ENCODE measurements at places on chromosomes 1 and 21.

GRCh38 chr1:49060766-49061165 is 284.1 kb upstream of the BEND5 start:
- DNase-seq, result no peak

DNA sequence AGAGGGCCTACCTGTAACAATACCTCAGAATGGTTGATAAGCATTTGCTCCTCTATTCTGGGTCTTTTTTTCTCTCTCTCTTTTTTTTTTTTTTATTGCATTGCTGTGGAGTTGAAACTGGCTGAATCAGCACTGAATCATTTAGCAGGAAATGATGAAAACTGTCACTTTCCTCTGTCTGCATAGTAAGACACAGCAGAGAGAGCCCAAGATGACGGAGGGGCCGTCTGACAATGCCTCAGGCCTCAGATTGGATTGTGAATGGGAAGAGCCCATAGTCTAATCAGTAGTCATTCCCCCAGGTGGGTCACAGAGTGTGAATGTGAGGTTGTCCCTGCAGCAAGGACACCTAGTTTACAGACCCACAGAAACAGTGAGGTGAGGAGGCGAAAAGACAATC is 193.2 kb upstream of the PLXNA2 start:
- peak; percentile 16 for DNase-seq

DNA sequence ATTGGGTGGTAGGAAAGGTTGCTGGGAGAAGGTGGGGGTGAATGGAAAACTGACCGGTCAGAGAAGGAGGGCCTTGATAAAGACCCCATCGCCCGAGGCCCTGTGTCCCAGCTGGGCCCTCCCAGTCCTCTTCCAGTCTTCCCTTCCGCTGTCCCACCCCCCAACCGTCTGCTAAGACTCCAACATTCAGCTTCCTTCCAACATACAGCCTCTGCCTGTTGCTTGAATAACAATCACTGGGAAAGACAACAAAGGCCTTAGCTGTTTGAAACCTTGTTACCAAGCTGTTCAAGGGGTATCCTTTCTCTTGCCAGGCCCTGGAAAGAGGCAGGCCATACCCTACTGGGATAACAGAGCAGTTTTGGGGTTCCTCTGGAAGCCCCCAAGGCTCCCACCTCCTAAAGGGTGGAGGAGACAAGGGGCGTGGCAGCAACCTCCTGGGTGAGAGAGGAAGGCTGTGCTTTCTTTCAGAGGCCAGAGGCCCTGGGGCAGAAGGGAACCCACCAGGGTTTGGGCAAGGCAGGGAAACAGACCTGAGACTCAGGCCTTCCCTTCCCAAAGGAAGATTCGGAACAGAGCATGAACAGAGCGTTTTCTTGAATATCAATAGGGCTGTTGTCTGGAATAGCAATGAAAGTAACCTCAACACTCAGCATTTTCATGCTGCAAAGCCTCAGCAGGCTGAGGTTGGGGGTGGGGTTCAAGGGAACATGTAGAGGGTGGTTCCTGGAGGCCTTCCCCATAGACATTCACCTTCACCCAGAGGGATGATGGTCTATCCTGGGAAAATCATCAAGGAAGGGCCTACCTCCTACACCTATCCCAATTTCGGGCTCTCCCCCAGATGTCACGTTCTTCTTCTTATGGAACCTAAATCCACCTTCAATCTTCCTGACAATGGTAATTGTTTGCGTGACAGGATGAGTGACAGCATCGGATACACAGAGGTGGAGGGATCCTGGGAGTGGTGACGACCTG is 4.1 kb downstream of the ETNK2 start:
- no peak for DNase-seq

GRCh38 chr1:192311281-192311680 is 5.5 kb upstream of the RGS21 start:
- no peak for DNase-seq

GRCh38 chr1:114323959-114324661 is 170.4 kb upstream of the SYT6 start:
- DNase-seq, result no peak

DNA sequence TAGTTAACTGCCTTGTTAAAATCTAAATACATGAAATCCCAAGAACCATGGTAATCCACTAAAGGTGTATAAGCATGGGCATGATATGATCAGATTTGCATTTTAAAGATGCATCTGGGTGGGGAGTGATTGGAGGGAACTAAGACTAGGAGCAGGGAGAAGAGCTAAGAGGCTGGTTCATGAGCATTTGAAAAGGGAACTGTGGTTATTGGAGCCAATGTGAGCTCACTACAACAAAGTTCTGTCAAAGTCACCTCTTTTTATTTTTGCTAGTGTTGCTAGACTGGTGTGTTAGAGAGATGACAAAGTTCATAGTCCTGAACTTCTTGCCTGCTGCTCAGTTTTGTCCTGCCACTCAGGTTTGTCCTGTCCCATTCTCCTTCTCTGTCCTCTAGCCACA is 67.1 kb upstream of the LRRC8D start:
- DNase-seq, result no peak

DNA sequence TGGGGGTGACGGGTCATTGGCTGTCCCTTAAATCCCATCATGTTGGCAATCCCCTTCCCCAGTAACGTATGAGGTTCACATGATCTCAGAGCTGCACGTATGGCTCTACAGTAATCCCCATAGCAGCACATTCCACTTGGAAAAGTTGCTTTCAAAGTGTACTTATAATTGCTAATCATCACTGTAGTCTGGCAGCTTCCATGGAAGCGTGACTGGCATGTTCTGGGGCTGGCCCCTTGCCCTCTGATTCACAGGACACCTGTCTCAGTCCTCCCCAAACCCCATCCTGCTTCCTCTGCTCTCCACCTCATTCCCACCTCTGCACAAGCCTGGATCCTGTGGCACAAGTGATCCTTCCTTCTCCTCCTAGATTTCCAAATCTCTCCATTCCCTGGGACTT is 102.2 kb downstream of the TSEN15 start:
- DNase-seq, result no peak

Data from activated CD4-positive, alpha-beta T cell treated with anti-CD3 and anti-CD28 coated beads for 48 hours (primary cell).